ENCODE measurements at places on chromosomes 13 and 19.

DNA sequence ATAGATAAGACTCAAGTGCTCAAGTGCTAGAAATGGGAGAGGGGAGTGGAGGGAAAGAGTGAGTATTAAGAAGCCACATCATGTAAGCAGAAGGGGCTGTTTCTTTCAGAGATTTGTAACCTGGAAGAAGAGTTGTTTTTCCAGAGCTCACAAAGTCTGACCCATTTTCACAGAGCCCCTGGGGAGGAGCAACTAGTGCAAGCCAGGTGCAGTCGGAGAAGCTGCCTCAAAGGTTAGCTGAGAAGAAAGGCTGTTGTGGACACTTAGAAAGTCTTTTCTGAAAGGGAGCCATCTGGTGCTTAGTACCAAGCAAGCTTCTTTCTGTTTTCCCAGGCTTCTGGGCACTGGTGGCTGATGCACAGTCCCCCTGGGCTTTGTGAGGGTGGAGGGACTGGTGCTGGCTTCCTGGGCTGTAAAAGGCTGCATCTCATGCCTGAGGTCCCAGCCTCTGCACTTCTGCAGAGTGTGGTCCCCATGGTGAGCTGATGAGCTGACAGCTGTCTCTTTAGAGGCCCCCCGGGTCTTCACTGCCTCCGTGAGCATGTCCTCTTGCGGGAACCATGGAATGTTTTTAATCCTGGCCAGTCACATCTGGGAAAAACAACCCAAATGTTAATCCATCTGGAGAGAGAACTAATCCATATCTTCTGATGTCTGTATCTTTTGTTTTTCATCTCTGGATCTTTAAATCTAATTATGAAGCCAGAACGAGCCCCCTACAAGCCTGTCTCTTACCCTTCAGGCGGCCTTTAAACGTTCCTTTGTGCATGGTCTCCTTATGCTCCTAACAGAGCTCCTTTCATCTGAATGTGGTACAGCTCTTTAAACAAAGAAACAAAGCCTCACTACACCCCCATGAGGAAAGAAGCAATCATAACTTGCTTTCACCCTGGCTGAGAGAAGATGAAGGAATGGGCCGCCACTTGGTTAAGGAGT is 40.2 kb downstream of the OLFM4 start:
- DNase-seq: no peak

DNA sequence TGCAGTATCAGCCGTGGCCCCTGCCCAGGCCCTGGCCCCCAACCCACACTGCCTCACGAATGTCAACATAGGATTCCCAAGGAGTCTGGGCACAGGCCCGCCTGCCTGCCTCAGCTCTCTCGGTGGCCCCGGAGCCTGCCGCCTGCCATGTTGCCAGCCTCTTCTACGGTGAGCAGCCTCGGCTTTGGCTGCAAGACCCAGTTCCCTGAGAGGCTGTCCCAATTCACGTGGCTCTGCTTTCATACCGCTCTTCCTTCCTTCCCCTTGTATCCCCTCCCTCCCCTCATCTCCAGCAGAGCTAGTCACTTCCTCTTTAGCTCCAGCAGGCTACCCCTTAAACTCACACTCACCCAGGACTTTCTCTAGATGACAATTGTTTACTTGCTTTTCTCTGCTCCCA is 42.7 kb downstream of the SERP2 start:
- DNase-seq: no peak

DNA sequence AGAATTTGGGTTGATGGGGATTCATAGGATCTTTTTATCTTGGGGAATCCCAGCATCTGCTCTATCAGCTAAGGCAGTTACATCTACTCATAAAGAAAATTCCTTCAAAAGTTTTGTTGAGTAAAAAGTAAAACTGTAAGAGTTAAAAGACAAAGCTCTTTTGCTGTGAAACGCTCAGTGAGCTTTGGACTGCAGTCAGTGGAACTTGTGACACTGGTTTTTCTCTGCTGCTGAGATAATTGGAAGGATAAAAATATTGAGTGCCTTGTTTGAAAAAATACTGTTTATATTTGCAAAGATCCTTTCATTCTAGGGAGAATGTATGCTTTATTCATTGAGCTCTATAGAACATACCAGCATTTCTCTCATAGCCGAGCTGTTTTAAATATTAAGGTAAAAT is 5.3 kb downstream of the NAXD start:
- DNase-seq: no peak

GRCh38 chr13:44292545-44292944 is 81.1 kb upstream of the SERP2 start:
- DNase-seq: no peak

GRCh38 chr13:27956576-27957300 is 12.4 kb downstream of the CDX2 start:
- no peak for DNase-seq

DNA sequence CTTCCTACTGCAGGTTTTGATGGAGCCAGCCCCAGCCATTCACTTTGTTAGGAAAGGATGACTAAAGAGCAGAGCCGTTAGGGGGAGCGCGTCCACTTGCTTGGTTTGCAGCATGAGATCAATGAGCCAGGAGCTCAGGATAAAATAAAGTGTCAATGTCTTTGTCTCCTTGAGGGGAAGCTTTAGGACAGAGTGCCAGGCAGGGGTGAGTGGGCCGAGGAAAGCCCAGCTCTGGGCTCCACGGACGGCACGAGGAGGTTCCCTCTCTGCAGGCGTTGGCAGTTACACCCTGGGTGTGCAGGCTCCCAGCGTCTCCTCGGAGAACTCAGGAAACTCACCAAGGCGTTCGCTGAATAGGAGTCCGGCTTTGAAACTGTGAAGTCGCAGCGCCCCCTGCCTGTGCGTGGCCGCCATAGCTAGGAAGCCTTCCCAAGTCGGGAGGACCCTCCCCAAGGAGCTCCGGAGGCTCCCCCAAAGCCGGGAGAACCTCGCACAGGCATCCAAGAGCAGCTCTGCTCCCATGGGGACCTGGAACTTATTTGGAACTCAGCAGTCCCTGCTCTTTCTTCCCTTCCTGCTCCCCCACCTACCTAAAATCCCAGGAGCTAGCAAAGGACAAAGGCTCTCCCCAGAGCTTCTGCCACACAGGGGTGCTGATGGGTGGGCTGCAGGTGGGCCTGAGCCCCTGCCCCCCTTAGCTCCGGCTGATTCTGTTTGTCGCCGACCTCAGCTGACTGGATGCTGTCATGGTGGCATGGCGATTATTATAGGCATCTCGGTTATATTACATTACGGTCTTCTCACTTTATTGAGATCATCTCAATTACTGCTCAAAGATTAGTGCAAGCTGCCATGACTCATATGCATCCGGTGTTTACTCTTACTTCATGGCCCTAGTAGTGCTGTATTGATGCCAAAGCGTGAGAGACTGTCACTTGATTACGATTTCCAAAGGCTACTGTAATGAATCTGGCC is 34.4 kb downstream of the GSX1 start:
- peak; percentile 87 for DNase-seq

- DNase-seq: no peak
Measured at GRCh38 chr13:80151016-80151415, 189.9 kb downstream of the SPRY2 start.

Data from mesenchymal stem cell (in vitro differentiated cells and primary cell).